ENCODE measurements at places on chromosomes 5 and 9.

- peak; percentile 80 for DNase-seq
Measured at GRCh38 chr5:81787474-81788242, 36.8 kb upstream of the SSBP2 start.

GRCh38 chr5:179954434-179954833 lies 46.7 kb upstream of the TBC1D9B start:
- no peak for DNase-seq

DNA sequence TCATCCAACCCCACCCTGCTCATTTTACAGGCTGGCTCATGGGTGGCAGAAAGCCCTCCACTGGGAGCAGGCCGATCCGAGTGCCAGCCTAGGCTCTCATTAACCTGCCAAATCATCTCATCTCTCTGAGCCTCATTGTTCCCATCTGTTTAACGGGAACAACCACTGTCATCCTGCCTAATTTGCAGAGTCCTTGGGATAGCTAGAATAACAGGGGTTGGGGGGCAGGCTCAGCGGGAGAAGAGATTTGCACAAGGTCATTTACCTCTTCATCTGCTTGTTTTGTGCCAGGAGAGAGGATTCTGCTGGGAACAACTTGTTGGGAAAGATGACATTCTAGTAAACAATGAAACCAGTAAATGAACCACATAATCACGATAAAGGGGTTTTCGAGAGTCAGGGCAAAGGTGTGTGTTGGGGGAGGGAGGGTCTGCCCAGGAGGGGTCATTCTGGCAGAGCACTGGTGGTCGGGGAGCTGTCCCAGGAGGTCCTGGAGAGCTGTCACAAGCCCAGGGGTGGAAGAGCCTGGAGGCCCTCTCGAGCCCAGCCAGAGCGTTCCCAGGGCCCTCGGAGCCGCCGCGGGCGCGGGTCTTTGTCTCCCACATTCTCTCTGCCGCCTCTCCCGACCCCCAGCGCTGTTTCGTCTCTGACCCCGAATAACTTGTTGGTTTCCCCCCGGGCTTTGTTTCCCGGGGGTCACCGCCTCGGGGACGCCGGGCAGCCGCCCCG lies 22.8 kb upstream of the NDST1 start:
- no peak for DNase-seq

DNA sequence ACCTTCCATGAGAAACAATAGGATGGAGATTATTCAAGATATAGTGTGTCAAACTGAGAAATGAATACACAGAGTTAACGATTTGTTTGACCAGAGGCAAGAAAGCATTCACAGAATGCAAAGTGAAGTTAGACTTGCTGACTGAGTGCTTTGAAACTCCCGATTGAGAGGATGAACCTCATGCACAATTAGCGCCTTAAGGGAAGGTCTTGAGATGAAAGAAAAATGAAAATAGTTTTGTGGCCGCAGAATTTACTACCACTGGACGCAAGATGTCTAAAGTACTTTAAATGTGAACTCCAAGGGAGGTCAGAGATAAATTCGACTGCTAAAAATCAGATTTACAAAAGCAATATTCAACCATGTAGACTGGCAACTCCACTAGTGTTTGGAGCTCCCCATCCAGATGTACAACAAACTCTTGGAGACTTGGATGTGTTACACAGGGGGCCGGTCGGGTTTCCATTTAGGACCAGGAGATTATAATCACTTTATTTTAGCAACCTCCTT lies 707 bp upstream of the RIMOC1 start:
- DNase-seq = no peak

DNA sequence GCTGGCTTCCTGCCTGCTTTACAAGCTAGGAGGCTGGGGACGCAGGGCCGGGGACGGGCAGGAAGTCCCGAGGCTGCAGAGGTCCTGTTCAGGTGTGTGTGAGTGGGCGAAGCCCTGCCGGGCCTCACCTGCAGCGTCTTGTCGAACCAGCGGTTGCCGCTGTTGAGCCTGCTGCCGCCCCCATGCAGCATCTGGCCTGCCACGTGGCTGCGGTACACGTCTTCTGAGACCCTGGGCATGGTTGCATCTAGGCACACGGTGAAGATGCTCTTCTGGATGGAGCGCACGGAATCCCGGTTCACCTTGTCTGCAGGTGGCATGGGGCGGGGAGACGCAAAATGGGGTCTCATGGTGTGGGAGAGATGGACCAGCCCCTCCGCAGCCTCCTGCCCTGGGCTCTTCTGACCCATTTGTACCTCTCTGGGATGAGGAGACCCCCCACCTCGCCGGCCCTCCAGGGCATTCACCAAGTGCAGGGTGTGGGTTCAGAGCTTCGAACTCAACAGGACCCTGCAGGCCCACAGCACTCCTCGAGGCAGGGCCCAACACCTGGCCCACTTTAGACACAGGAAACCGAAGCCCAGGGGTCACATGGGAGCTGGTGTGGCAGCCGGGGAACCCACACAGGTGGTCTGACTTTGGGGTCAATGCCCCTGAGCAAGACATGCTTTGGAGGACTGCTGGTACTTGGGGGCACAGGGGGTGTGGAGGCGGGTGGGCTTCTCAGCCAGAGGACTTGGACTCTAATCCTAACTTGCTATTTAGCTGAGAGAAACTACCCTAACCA lies 10.0 kb downstream of the CRAT start:
- DNase-seq = no peak

Measured in NB4 (cell line).